A549 treated with AZD2906 at 1 μM for 4 hours (cell line): ENCODE measurements at places on chromosomes 16 and 17. TPM values are rescaled to one million over a fixed set of nuclear protein-coding genes. Genes with fewer than 3 reads are reported as not detected.

Gene KRTAP9-8
- not detected in 5 replicates for total RNA-seq

Gene KIF18B
- 30.5 to 38.1 TPM (median 36.8 TPM) in 5 replicates for total RNA-seq

Gene PDE6G
- 1.5 to 2.8 TPM (median 2.4 TPM) in 5 replicates for total RNA-seq

Gene ATP1B2
- 0.15 to 0.33 TPM (median 0.22 TPM) in 5 replicates for total RNA-seq

Gene WNT3
- total RNA-seq = 3.9 to 4.5 TPM (median 4.4 TPM) in 5 replicates

Gene CCL5
- total RNA-seq = 0.79 to 1.5 TPM (median 1.2 TPM) in 5 replicates

Gene ZP2
- total RNA-seq = not detected in 5 replicates

Gene MPP2
- 1.1 to 1.8 TPM (median 1.4 TPM) in 5 replicates for total RNA-seq

Gene KLHL10
- 0.05 to 0.08 TPM in 2 of 5 replicates, not detected in the others for total RNA-seq

Gene CA7
- total RNA-seq = 0.05 to 0.06 TPM (median 0.06 TPM) in 3 of 5 replicates, not detected in the others

Gene CACNG1
- 0.07 to 0.25 TPM (median 0.17 TPM) in 5 replicates for total RNA-seq

Gene CNTNAP4
- total RNA-seq = not detected in 5 replicates

Gene SYNGR3
- total RNA-seq = 5.0 to 9.3 TPM (median 8.2 TPM) in 5 replicates

Gene OR3A2
- not detected in 5 replicates for total RNA-seq

Gene ERBB2
- total RNA-seq = 30.1 to 35.5 TPM (median 32.9 TPM) in 5 replicates

Gene MYH8
- total RNA-seq = not detected in 5 replicates

Gene PYDC1
- not detected in 5 replicates for total RNA-seq

Gene SLC5A10
- total RNA-seq = 0.13 to 0.27 TPM (median 0.17 TPM) in 5 replicates

Gene ENPP7
- total RNA-seq = not detected in 5 replicates

Gene CIAO2B
- 146 to 198 TPM (median 194 TPM) in 5 replicates for total RNA-seq

Gene ABI3
- not detected in 5 replicates for total RNA-seq

Gene PLLP
- 1.4 to 1.7 TPM (median 1.6 TPM) in 5 replicates for total RNA-seq

Gene KRT32
- 0.06 to 0.09 TPM (median 0.08 TPM) in 3 of 5 replicates, not detected in the others for total RNA-seq

Gene QRICH2
- 0.42 to 1.1 TPM (median 0.85 TPM) in 5 replicates for total RNA-seq

Gene NOD2
- total RNA-seq = 0.02 TPM in 1 of 5 replicates, not detected in the others

Gene TSNAXIP1
- 0.21 to 0.63 TPM (median 0.44 TPM) in 5 replicates for total RNA-seq

Gene OR4D1
- 0.02 to 0.03 TPM in 2 of 5 replicates, not detected in the others for total RNA-seq

Gene ITGA3
- 354 to 383 TPM (median 368 TPM) in 5 replicates for total RNA-seq

Gene PSMB3
- total RNA-seq = 343 to 455 TPM (median 427 TPM) in 5 replicates

Gene SGF29
- total RNA-seq = 22.2 to 23.7 TPM (median 22.4 TPM) in 5 replicates

Gene ODF4
- total RNA-seq = not detected in 5 replicates

Gene TBC1D3K
- total RNA-seq = not detected in 5 replicates
